ENCODE measurements at places on chromosomes 16 and 17.
A peak's percentile ranks its signal among the peaks of the same experiment; 100 is the strongest.

DNA sequence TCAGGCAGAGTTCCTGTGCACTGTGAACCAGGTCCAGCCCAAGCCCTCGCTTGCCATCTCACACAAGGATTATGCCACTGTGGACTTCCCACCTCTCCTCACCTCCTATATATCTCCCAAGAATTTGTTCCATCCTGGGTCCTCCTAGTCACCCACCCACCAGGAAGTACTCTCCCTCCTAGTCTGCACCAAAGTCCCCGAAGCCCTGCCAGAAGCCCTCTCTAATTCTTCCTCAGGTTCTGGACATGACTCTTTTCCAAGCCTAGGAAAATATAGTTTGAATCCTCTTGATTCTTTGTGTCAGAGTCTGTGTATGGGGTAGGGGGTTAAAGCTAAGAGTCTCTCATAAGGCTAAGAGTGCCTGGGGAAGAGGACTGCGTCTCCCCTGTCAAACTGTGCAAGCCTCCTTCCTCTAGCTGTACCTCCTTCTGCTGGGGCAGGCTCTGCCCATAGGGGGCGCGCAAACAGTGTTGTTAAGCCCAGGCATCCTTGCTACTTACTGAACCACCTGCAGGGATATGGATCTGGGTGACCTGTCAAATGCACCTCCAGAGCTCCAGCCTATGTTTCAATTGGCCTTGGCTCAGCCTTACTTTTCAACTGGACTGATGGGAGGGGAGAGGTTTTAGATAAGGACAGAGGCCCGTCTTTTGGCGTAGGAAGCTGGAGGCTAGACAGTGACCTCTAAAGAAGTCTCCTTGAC, 16.6 kb upstream of the DLX4 start:
- DNase-seq: no peak
- H3K27ac ChIP-seq: no peak overlapping the region
- H3K27me3 ChIP-seq: no peaks in the 10 kb centered on the region
- no peaks in the 10 kb centered on the region for H3K36me3 ChIP-seq
- H3K4me1 ChIP-seq: no peaks in the 10 kb centered on the region

DNA sequence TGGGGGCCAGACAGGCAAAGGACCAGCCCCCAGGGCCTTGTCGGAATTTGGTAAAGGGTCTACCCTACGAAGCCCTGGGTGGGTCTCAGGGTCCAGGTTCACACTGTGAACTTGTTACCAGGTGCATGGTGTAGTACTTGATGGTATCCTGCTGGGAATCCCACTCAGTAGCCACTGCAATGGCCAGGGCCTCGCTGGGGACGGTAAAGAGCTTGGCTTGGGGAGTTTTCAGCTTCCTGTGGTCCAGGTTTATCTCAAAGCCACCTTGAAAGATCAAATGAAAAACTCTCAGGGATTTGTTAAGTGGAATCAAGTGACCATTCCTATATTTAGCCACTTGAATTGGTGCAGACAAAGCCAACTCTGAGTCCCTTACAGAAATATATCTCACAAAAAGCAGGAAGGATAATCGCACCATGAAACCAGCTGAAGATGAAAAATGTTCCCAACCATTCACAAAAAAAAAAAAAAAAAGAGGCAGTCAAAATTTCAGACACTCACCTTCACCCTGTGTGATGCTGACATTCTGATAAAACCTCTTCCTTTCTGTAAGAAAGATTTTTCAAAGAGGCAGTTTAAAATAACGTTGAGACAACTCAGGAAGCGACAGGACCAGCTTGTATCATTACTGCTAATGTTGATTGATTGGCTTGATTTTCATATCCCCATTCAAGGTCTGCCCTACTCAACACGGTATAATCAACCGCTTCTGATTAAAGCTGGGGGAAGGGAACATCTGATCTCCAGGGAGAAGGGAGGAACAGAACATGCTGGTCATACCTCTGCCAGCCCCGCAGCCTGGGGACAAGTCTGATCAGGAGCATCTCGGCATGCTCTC, 10.6 kb downstream of the ATPAF2 start:
- H3K4me3 ChIP-seq: no peak overlapping the region
- peaks cover 18% of the 10 kb centered on the region for H3K36me3 ChIP-seq
- peaks cover 8% of the 10 kb centered on the region for H3K4me1 ChIP-seq

GRCh38 chr16:86252596-86252995, 257.7 kb upstream of the FOXF1 start:
- no peaks in the 10 kb centered on the region for H3K36me3 ChIP-seq
- peak; percentile 40 for DNase-seq
- H3K27me3 ChIP-seq: no peaks in the 10 kb centered on the region
- H3K4me1 ChIP-seq: no peaks in the 10 kb centered on the region
- no peak overlapping the region for H3K27ac ChIP-seq
- no peak overlapping the region for H3K4me3 ChIP-seq

DNA sequence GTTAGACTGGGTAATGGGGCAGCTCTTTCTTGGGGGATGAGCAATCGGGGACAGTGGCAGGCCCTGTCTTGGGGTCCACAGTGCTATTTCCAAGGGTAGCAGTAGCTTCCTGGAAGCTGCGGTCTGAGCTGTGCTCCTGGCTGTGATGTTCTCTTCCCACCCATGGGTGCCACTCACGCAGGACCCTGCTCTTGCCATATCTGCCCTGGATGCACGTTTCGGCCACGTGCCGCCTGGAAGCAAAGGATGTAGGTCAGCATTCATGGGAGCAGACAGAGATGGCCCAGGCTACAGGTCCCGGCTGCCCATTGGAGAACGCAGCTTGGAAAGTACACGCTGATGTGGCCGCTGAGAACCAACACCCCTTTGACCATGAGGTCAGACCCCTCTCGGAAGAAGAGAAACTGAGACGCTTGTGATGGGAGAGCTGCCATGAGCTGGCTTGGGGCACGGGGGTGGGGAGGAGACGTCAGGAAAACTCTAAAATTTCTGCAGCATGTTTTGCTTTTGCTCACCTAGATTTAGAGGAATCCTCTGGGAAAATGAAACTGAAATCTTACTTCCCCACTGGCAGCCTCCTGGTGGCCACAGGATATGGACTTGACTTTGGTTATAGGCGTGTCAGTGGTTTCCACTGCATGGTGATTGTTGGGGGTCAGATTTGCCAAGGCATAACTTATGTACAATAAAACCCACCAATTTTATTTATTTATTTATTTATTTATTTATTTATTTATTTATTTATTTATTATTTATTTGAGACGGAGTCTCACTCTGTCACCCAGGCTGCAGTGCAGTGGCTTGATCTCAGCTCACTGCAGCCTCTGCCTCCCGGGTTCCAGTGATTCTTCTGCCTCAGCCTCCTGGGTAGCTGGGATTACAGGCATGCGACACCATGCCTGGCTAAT, 36.2 kb upstream of the IRF8 start:
- no peak for DNase-seq
- H3K4me3 ChIP-seq: no peak overlapping the region
- no peak overlapping the region for H3K27ac ChIP-seq
- no peaks in the 10 kb centered on the region for H3K27me3 ChIP-seq
- H3K36me3 ChIP-seq: no peaks in the 10 kb centered on the region

DNA sequence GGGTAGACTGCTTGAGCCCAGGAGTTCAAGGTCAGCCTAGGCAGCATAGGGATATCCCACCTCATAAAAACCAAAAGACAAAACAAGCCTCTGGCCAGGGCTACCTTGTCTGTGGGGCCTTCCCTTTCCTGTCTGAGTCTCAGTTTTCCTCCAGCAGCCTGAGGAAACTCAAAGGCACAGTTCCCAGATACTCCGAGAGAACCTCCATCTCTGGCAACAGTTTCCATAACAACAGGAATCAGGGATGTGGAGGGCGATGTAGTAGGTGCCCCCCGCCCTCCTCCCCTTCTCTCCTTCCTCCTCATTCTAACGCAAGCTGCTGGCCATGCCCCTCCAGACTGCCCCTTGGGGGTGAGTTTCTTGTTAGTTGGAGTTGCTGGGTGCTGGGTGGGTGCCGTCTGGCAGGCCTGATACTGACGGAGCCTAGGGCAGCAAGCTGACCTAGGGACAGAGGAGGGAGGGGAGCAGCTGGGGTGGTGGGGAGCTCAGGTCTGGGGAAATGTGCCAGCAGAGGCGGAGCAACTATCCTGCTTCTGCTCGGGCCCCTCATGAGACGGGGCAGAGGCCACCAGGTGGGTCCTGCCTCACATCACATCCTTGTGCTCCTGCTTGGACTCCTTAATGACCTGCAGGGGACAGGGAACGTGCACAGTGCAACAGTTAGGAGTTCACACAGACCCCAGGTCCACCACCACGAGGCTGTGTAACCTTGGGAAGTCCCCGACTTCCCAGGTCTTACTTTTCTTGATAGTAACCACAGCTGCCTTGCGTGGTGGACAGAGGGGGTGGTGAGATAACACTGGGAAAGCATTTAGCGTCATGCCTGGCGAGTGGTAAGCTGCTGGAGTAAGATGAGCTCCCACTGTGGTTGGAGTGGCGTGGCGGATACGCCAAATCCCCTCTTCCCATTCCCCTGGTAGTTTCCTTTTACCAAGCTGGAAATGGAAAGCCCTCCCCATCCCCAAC, 7.8 kb upstream of the EFTUD2 start:
- H3K27me3 ChIP-seq: no peaks in the 10 kb centered on the region
- DNase-seq: no peak
- H3K4me3 ChIP-seq: no peak overlapping the region
- peaks cover 11% of the 10 kb centered on the region for H3K4me1 ChIP-seq

DNA sequence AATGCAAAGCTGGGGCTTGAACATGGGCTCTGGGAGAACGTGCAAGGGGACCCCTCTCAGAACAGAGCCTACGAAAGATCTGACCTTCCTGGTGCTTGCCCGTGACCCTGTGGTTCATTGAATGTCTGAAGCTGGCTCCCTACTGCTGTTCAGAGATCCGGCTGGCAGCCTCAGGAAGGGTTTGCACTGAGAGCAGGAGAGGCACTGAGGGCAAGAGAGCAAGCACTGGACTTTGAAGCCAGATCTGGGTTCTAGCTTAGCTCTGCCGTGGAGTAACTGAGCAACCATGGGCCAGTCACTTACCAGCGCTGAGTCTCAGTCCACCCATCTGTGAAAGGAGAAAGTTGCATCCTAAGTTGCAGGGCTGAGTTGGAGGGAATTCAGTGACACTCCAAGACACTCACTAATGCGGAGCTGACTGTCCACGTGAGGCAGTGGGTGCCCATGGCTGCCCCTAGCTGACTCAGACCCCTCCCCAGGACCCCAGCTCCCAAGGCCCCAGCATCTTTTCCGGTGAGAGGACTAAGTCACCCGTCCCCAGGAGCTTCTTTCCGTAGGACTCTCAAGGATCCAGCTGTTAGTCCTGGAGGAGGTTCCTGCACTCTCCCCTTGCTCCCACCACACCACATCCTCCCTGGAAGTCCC, 41.3 kb downstream of the BEAN1 start:
- H3K36me3 ChIP-seq: no peaks in the 10 kb centered on the region
- no peak for DNase-seq
- H3K4me1 ChIP-seq: no peaks in the 10 kb centered on the region

GRCh38 chr16:1708768-1709180, 2.8 kb downstream of the MAPK8IP3 start:
- peaks cover 56% of the 10 kb centered on the region for H3K4me1 ChIP-seq
- no peak for DNase-seq
- H3K27ac ChIP-seq: no peak overlapping the region
- no peaks in the 10 kb centered on the region for H3K36me3 ChIP-seq
- H3K4me3 ChIP-seq: no peak overlapping the region

DNA sequence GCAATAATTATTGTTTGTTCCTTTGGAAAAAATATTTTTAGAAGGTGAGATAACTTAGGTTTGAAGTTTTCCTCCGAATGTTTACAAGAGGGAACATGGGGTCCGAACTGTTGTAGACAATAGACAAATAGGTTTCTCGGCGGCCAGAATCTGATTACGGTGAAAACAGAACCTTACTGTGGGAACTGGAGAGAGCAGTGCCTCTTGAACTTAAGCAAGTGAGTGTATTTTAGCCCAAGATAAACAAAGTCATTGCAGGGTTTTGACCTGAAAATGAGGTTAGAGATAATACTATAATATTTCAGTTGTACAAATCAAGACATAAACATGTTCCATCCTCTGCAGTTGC, 134.7 kb downstream of the ABCA8 start:
- peaks cover 4% of the 10 kb centered on the region for H3K4me1 ChIP-seq
- DNase-seq: no peak

Data from vagina (tissue), 2 donors.